NCI-H2227 treated with DMSO at 0.1 percent for 48 hours (cell line): ENCODE measurements at places on chromosomes 3 and 15.

- no peak for DNase-seq
Measured at GRCh38 chr3:127171320-127171719, 21.6 kb upstream of the PRR23E start.

DNA sequence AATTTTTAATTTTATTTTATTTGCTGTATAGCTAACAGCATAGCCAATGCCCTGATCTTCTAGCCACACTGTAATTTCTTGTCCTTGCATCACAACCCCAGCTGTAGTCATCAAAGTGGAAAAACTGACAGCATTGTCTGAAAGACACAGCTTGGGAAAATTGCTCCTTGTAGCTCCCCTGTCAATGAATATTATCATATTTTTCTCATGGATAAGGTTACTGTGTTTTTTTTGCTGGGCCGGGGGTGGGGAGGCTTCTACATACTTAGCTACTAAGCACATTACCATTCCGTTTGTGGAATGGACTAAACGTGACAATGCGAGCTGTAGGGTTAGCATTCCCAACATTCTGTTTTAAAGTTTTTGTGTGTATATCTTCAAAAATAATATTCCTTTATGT, 381.3 kb downstream of the TIGIT start:
- DNase-seq, result no peak

GRCh38 chr3:51773529-51774056, 5.4 kb downstream of the IQCF6 start:
- DNase-seq, result no peak

DNA sequence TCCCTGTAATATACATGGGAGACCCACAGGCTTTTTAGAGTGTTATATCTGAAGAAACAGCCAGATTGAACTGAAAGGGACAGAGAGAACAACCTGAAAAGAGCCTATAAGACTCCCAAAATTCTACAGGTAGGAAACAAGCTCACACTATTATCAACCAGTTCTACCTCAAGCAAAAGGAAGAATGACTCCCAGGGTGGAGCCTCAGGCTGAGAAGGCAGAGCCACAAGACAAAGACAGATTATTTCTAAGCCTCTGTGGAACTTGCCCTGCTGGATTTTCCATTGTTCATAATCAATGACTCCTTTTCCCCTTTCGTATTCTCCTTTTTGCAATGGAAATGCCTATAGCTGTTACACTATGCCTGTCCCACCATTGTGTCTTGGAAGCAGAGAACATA, 95.1 kb upstream of the LMCD1 start:
- DNase-seq, result no peak

DNA sequence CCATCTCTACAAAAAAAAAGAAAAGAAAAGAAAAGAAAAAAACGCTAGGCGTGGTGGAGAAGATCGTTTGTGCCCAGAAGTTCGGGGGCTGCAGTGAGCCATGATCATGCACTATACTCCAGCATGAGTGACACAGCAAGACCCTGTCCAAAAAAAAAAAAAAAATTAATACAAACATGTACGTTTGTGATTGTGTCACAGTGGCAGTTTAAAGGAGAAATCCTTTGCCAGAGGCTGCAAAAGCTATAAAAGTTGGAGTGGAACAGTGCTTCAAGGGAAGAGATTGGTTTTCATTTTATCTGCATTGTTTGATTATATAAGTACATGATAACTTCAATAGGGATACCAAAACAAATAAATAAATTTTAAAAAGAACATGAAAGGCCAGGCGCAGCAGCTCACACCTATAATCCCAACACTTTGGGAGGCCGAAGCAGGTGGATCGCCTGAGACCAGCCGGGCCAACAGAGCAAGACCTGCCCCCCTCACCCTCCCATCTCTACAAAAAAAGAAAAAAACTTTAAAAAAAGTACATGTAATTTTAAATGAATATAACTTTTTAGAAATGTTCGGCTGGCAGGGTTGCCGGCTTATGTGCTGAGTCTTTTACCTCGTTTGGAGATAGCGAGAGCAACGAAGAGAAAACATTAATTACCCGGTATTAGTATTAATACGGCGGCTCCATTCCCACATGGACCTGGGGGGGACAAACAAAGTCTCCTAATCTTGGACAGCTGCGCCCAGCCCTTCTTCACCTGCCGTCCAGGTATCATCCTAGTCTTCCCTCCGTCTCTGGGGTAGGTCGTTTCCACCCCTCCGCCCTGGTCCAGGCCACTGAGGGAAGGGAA, 573 bp upstream of the DIS3L start:
- DNase-seq, result no peak

DNA sequence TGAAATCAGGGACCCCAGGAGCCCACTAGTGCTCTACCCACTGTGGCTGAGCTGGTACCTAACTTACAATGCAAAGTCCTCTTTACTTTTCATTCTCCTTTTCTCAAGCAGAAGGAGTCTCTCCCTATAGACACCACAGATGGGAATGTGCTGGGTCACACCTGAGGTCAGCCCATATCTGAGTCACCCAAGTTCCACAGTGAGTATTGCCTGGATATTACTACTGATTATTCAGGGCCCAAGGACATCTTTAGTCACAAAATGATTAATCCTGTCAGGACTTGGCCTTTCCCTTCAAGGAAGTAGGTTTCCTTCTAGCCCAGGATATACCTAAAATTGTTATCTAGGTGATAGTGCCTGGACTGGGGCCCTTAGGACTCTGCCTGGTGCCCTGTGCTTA, 1305.2 kb downstream of the SI start:
- no peak for DNase-seq

- no peak for DNase-seq
Measured at GRCh38 chr15:68672781-68673205, 94.0 kb downstream of the CORO2B start.

DNA sequence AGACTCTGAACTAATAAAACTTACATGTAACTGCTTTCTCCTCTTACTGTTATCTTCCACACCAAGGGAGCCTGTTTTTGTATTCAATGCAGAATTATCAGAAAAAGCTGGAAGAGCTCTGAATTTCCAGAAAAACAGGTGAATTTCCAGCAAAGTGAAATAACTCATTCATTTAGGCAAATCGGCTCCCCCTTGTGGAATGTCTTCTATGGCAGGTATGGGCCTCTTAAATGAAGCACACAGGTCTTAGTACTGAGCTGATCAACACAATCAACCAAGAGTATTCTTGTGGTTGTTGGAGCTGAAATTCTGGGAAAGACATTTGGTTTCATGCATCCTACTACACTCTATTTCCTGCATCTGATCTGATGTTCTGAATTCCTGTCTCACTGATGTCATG, 31.0 kb upstream of the PTPRG start:
- peak; percentile 12 for DNase-seq

GRCh38 chr3:163056874-163057497, 1560.4 kb downstream of the OTOL1 start:
- DNase-seq, result no peak

- DNase-seq, result no peak
Measured at GRCh38 chr3:183807209-183807728, 18.1 kb downstream of the MAP6D1 start.

GRCh38 chr3:104711406-104711805, 655.3 kb upstream of the ALCAM start:
- DNase-seq, result no peak

- no peak for DNase-seq
Measured at GRCh38 chr3:185361920-185362319, 1.0 kb upstream of the MAP3K13 start.

DNA sequence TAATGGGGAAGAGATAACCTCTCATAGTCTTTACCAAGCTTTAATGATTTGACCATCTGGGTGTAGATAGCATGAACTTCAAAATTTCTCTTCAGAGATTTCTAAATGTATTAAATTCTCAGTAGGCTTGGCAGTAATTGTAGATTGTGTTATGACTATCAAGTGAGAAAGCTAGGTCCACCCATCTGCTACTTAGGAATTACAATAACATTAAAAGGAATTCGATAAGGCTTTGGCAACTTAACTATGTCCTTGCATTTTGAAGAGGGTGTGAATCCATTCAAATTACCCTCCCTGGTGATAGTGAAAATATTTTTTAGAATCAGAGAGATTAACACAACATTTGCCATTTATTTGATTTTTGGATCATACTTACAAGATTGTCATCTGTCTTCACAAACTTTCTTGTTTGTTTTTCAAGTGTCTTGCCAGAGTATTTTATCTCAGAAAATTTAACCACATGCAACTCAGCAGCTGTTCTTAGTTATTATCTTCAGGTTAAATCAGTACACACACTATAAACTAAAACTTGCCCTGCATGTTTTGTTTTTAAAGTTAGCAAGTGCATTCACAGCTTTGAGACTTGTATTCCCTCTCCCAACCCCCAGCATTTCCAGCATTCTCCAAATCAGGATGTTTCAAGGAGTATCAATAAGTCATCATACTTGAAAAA, 69.6 kb upstream of the COL8A1 start:
- DNase-seq, result no peak

- DNase-seq, result no peak
Measured at GRCh38 chr3:20222274-20222673, 36.3 kb upstream of the SGO1 start.

- DNase-seq, result no peak
Measured at GRCh38 chr3:117734496-117734895, 1024.9 kb downstream of the TUSC7 start.

DNA sequence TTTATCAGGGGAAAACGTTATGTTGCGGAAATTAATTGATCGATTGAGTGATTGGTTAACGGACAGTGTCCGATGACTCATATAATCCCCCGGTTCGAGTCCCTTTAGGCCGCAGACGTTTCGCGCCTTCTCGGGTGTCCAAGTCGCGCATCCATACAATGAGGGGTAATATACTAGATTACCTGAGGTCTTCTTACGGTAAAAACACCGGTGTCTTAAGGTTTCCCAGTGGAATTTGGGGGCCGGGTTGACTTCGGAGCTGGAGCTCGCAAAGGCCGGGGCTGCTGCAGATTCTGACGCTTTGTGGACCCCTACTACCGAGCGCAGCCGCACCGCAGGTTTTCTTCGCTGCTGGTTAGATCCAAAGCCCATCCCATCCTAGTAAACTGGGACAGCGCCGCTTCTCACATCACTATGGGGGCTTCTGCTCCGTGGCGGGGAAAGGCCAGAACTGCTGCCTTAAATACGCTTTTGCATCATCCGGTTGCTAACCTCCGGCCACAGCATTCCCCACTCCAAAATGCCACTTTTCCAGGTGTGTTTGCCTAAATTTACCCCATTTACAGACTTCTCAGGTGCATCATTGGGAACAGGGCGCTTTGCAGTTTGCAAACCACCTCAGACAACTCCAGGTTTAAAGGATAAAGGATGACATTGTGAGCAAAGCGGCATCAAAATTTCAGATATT, 858 bp upstream of the SACM1L start:
- peak; percentile 57 for DNase-seq

DNA sequence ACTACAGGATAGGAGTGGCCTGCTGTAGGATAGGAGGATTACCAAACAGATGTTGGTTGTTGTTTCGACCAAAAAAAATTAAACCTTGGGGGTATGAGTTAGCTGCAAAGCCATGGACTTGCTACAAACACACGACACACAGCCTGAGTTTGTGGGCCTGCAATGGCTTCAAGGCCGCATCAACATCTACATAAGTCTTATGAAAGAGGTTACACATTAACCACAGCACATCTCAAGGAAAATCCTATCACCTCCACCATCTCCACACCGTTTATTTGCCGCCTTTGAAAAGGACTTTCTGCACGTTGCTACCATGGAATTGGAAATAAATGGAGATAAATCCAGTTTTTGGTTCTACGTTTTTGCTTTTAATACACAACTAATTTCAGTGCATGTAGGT, 23.0 kb downstream of the LRIG1 start:
- DNase-seq, result no peak

- DNase-seq, result no peak
Measured at GRCh38 chr15:28178290-28178689, 79.2 kb upstream of the OCA2 start.

DNA sequence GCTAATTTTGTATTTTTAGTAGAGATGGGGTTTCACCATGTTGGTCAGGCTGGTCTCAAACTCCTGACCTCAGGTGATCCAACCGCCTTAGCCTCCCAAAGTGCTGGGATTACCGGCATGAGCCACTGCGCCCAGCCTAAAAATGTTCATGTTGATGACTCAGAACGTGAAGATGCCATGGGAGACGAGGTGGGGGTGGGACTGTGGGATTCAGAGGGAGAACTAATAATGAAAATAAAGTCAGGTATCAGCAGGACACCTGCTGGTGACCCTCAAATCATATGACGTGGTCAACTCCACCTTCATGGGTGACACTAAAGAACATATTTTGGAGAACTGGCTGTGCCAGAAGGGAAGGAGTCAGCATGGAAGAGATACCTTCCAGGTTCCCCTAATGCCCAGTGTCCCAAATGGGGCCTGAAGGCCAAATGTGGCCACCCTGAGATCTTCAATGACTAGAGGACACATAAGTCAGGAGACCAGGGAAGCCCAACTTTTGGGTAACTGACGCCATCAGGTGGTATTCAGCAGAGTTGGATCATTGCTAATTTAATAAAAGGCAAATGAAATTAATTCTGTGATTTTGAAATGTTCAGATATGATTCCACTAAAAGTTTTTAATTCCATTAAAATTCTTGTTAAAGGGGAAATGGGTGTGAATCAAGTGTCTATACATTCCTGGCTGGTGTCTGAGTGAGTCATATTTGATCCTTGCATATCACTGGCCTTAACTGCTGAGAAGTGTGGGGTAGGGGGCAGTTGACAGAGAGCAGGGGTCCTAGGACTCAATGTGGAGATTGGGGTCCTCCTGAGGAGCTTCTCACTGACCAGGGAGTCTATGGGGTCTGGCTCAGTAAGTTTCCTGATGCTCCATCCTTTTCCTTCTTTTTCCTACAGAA, 88.6 kb upstream of the GSK3B start:
- no peak for DNase-seq

GRCh38 chr3:129690963-129691362, 84.5 kb upstream of the PLXND1 start:
- DNase-seq, result no peak

- no peak for DNase-seq
Measured at GRCh38 chr15:39041979-39042495, 477.4 kb upstream of the RASGRP1 start.

DNA sequence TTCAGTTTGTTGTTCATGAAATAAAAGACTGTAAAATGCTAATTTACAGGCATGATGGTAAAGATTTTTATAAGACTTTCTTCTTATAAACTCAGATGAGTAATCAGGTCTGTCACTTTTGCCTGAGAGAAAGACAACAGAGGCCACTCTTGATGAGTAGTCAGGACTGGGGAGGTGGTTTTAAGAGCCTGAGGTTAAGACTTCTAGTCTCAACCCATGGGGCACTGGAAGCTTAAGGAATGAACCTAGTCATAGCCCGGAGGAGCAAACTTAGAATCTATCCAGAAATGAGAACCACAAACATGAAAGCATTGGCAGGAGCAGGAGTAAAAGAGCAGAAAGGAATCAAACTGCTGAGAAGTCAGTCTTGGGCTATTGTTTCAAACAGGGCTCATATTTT, 846.3 kb upstream of the ARPP21 start:
- no peak for DNase-seq

GRCh38 chr3:35946121-35946853, 307.0 kb downstream of the ARPP21 start:
- DNase-seq, result no peak

DNA sequence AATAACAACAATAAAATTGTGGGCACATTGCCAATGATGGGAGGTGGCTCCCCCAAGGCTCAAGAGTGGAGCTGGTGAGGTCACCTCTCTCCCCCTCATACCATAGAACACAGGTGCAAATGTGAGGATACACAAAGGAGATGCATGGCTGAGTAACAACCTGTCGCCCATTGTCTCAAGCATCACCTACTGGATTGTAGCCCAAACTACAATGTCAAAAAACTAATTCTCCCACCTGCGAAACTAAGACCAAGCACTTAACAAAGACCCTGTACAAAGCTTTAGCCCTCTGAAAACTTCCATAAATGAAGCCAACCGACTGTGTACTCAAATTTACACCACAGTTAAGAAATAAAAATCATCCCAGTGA, 50.4 kb upstream of the IGSF11 start:
- DNase-seq, result no peak
